ENCODE measurements at places on chromosomes 2 and 18.

DNA sequence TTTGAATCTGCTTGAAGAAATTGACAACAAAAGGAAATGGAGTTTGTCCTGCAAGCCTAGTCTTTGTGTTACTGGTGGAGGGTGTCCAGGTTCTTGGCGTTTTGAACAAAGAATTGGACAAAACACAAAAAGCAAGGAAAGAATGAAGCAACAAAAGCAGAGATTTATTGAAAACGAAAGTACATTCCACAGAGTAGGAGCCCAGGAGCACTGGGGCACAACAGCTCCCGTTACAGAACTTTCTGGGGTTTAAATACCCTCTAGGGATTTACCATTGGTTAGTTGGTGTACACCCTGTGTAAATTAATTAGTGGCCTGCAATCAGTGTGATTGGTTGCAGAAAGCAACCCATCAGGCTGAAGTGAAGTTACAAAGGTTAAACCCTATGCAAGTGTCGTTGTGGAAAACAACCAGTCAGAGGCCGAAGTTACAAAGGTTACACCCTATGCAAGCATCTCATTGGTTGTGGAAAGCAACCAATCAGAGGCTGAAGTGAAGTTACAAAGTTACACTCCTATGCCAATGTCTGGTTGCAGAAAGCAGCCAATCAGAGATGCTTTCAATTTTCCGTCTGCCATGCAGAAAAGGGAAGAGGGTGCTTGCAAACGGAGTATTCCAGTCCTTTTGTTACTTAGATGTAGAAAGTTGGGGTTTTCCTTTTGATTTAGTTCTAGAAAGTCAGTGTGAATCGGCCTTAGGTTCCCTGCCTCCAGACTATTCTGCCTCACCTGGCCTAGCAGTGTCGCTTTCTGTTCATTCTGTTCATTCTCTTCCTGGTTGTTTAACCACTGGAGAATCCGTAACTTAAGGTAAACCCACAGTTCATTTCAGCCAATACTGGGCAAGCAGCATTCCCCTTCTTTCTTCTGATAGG lies 47.6 kb upstream of the PTH2R start:
- no peak for DNase-seq

DNA sequence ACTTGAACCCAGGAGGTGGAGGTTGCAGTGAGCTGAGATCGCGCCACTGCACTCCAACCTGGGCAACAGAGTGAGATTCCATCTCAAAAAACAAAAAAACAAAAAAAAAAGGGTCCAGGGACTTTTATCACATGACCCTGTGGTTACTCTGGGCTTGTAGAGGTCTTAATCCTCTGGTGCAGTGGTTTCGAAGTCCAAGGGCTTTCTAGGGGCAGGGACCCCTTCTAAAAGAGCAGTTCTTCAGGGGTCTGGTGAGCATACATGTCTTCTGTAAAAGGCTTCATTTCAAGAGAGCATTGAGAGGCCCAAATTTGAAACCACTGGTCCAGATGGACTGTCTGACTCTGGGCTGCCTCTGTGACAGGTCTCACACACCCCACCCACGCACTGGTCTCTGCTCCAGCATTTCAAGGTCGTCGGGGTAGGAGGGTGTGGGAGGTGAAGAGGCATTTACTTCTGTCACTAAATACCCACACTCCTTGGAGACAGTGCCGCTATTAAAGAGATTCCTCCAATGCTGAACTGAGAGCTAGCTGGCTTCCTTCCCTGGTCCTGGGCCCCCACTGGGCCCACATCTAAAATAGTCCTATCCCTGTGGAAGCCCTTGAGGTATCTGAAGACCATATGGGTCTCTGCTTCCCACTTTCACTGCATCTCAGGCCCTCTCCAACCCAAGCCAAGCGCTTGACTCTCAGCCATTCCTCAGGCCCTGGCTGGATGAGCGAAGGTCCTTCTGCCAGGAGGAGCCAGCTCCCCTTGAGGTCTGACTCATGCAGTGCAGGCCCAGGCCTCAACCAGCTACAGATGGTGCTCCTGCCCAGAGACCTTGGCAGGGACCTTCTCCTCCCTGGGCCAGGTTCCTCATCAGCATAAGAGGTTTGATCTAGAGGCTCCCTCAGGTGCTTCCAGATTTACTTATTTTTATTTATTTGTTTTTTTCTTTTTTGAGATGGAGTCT lies 44.8 kb downstream of the PAX8 start:
- DNase-seq, result peak; percentile 41

DNA sequence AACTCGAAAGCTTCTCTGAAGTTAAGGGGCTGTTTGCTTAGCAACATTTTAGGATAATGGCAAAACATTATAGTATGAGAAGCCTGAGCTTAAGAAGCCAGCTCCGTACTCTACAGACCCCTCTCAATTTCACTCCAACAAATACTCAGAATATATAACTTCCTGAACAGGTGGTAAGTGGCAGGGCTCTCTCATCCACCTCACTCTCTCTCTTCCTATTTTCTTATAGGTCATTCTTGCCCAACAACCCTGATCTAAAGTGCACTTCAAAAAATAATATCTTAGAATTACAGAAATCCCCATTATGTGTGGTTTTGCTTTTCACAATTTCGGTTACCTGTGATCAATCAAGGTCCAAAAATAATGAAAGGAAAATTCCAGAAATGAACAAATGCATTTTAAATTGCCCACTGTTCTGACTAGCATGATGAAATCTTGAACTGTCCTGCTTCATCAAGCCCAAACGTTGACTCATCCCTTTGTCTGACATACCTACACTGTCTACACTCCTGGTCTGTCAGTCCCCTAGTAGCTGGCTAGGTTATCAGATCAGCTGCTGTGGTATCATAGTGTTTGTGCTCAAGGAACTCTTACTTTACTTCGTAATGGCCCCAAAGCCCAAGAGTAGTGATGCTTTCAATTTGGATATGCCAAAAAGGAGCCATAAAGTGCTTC lies 122.8 kb upstream of the COL5A2 start:
- peak; percentile 40 for DNase-seq

DNA sequence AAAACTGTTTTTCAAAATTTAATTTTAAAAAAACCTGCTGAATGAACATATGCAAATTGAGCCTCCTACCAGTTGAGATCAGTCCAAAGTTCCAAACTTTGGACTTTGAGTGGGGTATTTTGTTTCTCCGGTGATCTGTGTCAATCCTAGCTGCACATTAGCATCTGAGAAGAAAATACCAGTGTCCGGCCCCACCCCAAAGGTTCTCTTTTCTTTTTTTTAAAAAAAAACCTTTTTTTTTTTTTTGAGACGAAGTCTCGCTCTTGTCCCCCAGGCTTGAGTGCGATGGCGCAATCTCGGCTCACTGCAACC lies 91.7 kb downstream of the SEPTIN10 start:
- DNase-seq, result no peak

GRCh38 chr2:122300758-122301157 lies 545.3 kb downstream of the TSN start:
- DNase-seq, result no peak

GRCh38 chr2:197576631-197577030 lies 60.8 kb downstream of the MOB4 start:
- peak; percentile 6 for DNase-seq

- no peak for DNase-seq
These were observed 94.4 kb downstream of the NRP2 start for GRCh38 chr2:205776720-205777119.

- DNase-seq, result no peak
These were observed 19.3 kb upstream of the SMCHD1 start for GRCh38 chr18:2636126-2636631.

GRCh38 chr18:50819027-50819727 lies 639 bp downstream of the MRO start:
- peak; percentile 22 for DNase-seq

GRCh38 chr18:24672165-24672941 lies 211.9 kb downstream of the HRH4 start:
- DNase-seq, result no peak

- DNase-seq, result peak; percentile 55
These were observed 92.7 kb downstream of the FAM124B start for GRCh38 chr2:224309176-224309575.

DNA sequence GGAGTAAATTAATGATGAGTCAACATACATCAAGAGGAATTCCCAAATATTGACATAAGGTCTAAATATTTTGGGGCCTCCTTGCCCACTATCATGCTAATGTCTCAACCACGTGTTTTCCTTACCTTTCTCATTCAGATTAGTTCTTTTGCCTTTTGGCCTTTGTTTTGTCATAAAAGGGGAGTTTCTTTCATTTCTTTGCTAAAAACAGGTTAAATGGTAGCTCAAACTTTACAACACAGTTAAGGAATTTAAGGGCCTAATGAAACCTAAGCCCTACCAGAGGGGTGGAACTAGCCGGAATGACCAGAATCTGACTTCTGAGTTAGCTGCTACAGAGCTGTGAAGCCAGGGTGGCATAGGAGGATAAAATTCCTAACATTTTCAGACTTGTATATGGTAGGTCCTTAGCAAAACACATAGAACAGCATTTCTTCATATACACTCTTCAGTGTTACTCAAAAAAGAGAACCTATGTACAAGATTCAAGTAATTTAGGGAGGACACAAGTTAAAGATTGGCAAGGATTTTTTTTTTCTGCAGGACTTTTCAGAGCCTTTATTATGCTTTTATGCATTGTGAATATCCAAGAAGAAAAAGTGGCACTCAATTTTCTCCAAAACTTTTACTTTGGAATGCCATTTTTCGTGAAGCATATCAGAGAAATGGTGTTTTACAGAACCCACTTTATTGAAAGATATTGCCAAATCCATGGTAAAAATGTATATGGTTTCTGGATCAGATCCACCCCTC lies 633.1 kb downstream of the ARHGAP15 start:
- peak; percentile 26 for DNase-seq

- DNase-seq, result no peak
These were observed 27.5 kb downstream of the MYO7B start for GRCh38 chr2:127562936-127563335.

DNA sequence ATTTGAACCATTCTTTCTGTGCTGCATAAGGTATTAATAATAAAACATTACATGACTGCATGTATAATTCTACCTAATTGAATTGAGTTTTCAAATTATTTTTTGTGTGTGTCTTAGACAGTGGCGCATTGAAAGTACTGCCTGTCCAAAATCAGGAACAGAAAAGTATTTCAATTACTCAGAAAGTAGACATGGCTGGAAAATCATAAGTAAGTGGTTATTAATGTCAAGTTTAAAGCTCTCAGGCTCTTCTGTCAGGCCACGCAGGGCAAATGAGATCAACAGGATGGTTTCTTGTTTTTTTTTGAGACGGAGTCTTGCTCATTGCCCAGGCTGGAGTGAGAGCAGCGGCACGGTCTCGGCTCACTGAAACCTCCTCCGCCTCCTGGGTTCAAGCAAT lies 32.4 kb upstream of the DARS1 start:
- no peak for DNase-seq

DNA sequence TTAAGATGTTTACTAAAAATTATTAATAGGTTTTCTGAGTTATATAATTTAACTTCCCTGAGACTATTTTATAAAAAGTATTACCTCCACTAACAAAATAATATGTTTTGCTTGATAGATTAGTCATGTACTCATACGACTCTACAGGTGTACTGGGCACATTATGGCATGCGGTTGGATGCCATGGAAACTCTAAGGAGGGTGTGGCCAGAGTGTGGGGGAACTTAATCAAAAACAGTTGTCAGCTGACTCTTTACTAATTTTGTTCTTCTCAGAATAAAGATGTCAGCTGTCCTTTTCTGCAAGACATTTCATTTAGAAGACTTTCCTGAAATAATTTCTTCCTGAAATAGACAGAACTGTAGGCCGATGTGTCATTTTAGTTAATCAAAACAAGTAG lies 228.3 kb upstream of the SIX3 start:
- no peak for DNase-seq

GRCh38 chr18:74139411-74139810 lies 8.2 kb downstream of the FBXO15 start:
- no peak for DNase-seq

GRCh38 chr2:105674859-105675541 lies 69.7 kb upstream of the NCK2 start:
- DNase-seq, result no peak

- no peak for DNase-seq
These were observed 78.4 kb downstream of the NEB start for GRCh38 chr2:151655663-151656398.

DNA sequence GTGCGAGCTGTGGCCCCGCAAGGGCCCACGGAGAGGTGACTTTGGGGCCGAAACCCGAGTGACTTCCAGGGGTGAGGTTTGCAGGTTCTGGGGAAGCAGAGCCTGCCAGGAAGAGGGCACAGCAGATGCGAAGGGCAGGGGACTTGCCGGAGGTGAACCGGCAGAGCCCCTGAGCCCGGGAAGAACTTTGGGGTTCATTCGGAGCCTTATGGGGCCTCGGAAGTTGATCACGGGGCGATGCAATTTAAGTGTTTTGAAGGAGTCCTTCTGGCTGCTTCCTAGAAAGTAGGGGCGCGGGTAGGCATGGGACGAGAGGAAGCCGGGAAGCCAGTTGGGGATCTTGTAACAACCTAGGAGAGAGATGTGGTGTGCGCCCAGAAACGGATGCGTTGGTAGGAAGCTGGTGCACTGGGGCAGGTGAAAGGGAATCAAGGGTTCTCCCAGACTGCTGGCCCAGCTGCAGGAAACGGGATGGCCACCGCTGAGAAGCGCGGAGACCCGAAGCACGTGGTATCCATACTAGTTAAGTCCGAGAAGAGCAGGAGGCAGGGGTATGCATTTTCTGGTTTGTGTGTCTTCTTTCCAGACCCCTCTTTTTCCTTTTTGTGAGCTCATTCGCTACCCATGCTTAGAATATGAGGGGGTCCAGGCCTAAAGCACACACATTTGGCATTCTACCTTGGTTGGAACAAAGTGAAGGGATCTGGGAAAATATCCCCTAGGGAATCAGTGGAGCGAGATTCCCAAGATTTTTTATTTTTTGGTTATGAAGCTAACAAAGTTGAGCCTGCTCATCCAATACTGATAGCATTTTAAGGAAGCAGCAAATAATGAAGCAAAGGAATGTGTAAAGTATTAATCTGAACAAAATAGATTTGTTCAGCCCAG lies 758 bp downstream of the SCLY start:
- peak; percentile 37 for DNase-seq

GRCh38 chr2:179417436-179417949 lies 152.9 kb upstream of the SESTD1 start:
- DNase-seq, result no peak

- peak; percentile 49 for DNase-seq
These were observed 135.5 kb downstream of the NAPG start for GRCh38 chr18:10661317-10661716.

DNA sequence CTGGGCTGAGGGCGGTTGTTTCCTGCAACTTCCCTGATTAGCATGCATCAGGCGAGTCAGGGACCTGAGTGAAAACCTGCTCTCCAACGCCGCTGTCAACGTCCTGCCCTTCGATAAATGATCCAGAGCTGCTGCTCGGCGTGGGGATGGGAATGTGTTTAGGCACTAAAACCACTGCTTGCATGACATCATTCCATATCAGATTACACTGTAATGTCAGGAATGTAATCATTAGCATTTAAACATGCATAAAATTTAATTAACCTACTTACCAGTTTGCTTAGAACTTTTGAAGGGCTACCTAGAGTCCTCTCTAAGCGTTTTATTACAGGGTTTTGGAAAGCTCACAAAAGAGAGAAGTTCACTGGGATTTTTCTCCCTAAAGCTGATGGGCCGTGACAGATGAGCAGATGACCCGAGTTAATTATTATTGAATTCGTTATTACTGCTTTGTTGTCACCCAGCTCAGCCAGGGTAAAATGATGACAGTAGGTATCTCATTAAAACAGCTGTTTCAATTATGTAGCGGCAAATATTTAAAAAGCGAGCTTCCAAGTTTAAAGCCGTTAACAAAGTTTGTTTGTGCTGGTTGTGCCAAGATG lies 685.6 kb upstream of the SALL3 start:
- DNase-seq, result no peak

Data from fibroblast of skin of back (primary cell).